ENCODE measurements at places on chromosomes 6 and 20.

GRCh38 chr20:43188234-43188653 is 1.5 kb downstream of the PTPRT start:
- DNase-seq, result no peak

- DNase-seq, result no peak
These were observed 20.9 kb downstream of the MAP1LC3A start for GRCh38 chr20:34579191-34579978.

- DNase-seq, result no peak
These were observed 126.0 kb upstream of the AKIRIN2 start for GRCh38 chr6:87828044-87828443.

- no peak for DNase-seq
These were observed 61.2 kb downstream of the IGF2R start for GRCh38 chr6:160030103-160030502.

DNA sequence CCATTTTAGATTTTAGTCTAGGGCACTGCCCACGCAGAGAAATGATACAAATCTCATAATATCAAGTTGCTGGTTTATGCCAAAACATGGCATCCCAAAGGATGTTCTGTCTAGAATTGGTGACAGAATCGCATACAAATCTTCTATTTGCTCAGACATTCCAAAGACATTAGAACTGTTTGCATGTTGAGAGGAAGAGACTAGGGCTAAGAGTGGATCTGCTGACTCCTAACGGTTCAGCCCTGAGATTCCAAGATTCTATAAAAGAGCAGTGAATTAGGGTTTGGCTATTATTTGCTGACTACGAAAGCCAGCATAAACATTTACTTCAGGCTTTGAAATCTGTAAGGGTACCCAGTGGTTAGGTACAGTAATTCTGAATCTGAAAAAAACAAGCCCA is 3.6 kb downstream of the EPB41L2 start:
- no peak for DNase-seq

GRCh38 chr20:60001108-60001507 is 42.9 kb downstream of the CDH26 start:
- DNase-seq, result no peak

GRCh38 chr6:44575644-44576043 is 188.1 kb downstream of the CDC5L start:
- DNase-seq, result no peak
